ENCODE measurements at places on chromosomes 6 and 20.
A peak's percentile ranks its signal among the peaks of the same experiment; 100 is the strongest.

DNA sequence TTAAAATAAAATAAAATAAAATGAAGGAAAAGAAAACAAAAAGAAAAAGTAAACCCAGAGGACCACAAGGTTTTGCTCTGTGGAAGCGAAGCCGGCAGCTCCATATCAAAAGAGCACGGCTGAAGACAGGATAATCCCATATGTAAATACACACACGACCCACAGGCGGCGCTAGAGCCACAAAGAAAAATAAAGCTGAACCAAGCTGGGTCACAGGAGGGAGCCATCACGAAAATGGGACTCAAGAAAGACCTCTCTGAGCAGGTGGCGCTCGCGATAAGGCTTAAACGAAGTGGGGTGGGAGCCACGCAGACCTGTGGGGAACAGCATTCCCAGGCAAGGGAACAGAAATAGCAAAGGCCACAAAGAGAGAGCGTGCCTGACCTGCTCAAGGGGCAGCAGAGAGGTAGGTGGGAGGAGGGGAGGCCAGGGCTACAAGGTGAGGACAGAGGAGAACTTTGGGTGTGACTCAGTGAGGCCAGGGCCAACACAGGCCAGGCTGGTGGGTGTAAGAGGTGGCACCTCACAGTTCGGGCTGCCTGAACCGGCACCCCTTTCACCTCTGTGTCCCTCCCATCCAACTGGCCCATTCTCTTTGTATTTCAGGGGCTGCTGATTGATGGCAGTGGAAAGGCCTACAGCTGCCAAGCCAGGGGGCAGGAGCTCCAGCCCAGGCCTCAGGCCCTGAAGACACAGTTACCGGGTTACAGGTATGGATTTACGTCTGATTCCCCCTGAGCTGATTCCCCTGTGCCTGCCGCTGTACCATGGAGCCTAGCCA is 26.0 kb downstream of the PTGIS start:
- peak; percentile 45 for DNase-seq

DNA sequence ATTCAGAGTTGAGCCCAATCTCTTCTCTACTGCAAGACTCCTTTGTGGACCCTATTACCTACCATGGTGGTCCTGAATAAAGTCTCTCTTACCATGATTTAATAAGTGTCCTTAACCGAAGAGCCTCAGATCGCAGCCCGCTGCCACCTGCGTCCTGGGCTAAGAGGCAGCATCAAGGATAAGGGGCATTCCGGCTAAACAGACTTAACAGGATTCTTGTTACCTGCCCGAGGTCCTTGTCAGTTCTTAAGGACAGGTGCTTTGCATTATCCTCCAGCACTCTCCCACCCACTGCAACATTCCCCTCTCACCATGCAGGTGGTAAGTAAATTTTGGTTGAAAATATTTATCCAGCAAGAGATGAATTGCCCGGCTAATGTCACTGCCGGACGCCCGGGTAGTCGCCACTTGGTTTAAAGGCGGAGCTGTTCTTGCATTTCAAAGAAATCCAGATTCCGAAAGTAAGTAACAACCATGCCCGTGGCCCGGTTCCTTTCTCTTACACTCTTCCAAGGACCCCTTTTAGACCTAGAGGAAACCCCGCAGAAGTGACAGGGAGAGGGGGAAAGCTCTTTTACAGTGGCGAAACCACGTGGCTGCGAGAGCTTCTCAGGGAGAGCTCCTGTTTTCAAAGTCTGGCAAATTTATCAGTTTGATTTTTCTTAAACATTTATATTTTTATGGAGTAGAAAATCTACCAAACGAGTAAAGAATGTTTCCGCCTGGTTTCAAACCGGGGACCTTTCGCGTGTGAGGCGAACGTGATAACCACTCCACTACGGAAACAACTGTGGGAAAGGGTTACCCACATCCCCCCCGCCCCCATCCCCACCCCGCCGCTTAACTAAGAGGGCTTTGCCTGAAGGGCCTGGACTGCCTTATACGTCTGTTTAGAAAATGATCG is 41.9 kb upstream of the PRSS16 start:
- no peak for DNase-seq

DNA sequence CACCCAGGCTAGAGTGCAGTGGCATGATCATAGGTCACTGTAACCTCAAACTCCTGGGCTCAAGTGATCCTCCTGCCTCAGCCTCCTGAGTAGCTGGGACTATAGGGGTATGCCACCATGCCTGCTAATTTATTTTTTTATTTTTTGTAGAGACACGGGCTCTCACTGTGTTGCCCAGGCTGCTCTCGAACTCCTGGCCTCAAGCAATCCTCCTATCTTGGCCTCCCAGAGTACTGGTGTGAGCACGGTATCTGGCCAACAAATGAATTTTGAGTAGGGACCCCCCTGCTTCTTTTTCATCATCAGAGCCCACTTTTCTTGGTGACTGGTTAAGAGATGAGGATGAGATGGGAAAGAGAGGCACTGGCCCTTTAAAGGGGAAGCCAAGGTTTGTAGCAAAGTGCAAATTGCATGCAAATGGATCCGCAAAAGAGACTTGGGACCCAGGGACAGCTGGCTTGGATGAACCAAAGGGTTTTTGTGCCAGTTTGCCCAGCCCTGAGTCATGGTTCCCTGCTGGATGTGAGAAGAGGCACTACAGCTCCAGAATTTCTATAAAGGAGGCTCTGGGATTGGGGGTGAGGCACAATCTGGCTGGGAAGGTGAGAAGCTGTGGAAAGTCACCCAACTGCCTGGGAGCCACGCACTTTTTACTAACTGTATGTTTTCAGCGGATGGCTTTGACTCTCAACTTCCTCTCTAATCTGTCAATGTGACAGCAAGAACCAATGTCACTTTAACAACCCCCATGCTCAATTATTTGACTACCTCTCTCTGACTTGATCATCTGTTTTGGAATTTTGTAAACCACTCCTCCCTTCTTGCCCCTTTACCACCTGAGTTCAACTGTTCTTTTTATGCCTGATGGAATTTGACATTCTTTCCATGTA is 58.7 kb upstream of the RNF24 start:
- DNase-seq, result no peak

DNA sequence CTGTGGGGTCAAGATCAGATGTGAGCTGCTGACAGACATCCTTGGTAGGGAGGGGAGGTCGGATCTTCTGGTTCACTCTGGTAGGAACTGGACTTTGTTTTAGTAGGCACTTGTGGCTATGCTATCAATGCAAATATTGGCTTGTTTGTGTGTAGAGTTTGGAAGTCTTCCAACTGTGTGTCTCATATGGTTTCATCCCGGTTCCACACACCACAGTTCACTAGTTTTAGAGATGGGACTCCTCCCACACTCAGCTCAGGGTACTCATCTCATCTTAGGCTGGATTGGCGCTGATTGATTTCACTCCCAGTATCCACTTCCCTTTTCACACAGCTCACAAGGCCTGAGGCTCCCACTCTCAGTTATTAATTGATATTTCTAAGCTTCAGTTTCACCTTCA is 161.3 kb downstream of the THBS2 start:
- no peak for DNase-seq

GRCh38 chr6:156425359-156426020 is 351.7 kb upstream of the ARID1B start:
- DNase-seq, result no peak

DNA sequence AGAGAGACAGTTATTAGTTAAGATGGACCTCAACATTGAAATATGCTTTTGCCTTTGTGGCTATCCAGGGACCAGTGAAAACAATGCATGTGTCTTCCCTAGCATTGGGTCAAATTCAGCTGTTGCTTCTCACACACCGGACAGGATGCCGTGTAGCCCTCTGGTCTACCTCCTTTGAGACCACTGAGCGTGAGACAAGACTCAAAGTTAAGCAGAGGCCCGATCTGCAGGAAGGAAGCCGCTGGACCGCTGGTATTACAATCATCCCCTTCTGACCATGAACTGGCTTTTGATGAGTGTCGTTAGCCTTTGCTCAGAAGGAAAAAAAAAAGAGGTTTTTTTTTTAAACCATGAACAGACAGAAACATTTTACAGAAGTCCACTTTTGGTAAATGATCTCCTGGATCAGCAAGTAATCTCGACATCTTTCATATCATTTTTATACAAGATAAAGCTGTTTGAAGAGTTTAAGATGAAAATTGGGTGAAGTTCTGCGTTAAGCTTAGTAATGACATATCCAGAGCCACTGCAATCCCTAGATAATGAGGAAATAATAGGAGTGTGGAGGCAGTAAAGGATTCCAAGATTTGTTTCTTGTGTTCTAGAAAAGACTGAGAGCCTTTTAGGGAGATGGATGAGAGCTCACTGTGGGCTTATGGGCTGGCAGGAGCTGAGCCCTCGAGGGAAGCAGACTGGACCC is 622.8 kb downstream of the QKI start:
- DNase-seq, result no peak

- DNase-seq, result no peak
Measured at GRCh38 chr20:63961664-63962425, 5.6 kb upstream of the UCKL1 start.

- no peak for DNase-seq
Measured at GRCh38 chr6:143279385-143279784, 171.1 kb downstream of the ADAT2 start.

GRCh38 chr6:1579096-1579495 is 30.6 kb upstream of the FOXC1 start:
- DNase-seq, result no peak

GRCh38 chr20:3121955-3122610 is 37.6 kb upstream of the AVP start:
- no peak for DNase-seq

GRCh38 chr6:2556761-2557160 is 194.0 kb downstream of the MYLK4 start:
- no peak for DNase-seq

- DNase-seq, result no peak
Measured at GRCh38 chr6:8529250-8529649, 93.9 kb upstream of the SLC35B3 start.

GRCh38 chr6:137717074-137718073 is 149.7 kb upstream of the TNFAIP3 start:
- DNase-seq, result no peak

GRCh38 chr6:4287811-4288244 is 152.5 kb upstream of the ECI2 start:
- no peak for DNase-seq

DNA sequence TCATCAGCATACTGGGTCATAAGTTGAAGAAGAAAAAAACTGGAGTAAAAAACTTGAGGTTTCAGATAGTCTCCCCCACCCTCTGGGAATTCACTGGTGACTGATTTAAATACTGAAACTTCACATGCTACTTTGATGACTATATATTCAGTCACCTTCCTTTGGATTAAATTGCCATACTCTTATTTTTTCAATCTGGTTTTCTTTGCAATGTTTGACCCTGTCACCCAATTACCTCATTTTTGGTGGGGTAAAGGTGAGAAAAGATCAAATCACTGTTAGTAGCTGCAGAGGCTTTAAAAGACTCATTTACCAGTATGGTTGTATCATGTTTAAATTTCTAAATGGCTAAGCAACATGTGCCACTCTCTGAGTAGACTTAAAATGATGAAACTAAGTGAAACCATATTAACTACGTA is 862.7 kb upstream of the FLRT3 start:
- DNase-seq, result no peak

All from left renal cortex interstitium (tissue), 4 donors.